CD4-positive, alpha-beta T cell treated with Interleukin-12 subunit alpha and Interleukin-12 subunit beta, for 1 hour (primary cell): ENCODE measurements at places on chromosomes 5 and 9.

GRCh38 chr9:104868687-104869404 is 59.1 kb downstream of the ABCA1 start:
- peak; percentile 7 for DNase-seq

- DNase-seq: no peak
Measured at GRCh38 chr9:70415041-70415440, 584 bp upstream of the KLF9 start.

DNA sequence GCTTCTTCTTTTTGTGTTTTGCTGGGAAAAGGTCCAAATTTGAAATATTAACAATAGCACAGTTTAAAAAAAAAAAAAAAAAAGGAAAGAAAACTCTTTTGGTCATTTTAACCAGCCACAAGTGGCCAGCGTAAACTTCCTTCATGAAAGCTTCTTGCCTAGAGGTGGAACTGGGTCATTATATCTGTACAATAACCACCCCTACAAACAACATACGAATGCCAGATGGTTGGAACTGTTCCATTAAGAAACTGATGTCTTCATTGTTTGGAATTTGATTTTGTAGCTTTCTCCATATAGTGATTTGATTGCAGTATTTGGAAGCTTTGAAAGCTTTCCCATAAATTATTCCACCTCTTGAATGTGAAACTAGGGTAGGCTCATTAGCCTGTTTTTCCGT is 18.3 kb upstream of the LPAR1 start:
- no peak for DNase-seq

GRCh38 chr5:1497242-1497777 is 26.4 kb downstream of the LPCAT1 start:
- no peak for DNase-seq

GRCh38 chr9:122168356-122168755 is 8.6 kb downstream of the MORN5 start:
- no peak for DNase-seq

GRCh38 chr5:144945503-144945902 is 774.8 kb downstream of the KCTD16 start:
- DNase-seq: no peak

GRCh38 chr9:116697887-116698286 is 10.8 kb downstream of the TRIM32 start:
- no peak for DNase-seq

DNA sequence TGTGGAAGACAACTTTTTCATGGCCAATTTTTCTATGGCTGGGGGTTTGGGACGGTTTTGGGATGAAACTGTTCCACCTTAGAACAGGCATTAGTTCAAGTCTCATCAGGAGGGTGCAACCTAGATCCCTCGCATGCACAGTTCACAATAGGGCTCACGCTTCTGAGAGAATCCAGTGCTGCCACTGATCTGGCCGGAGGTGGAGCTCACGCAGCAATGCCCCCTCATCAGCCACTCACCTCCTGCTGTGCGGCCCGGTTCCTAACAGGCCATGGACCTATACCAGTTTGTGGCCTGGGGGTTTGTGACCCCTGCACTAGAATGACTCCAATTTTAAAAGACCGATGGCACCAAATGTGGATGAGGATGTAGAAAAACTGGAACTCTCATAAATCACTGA is 127.2 kb upstream of the IER5L start:
- no peak for DNase-seq

- DNase-seq: no peak
Measured at GRCh38 chr5:128378196-128378595, 159.8 kb downstream of the FBN2 start.

DNA sequence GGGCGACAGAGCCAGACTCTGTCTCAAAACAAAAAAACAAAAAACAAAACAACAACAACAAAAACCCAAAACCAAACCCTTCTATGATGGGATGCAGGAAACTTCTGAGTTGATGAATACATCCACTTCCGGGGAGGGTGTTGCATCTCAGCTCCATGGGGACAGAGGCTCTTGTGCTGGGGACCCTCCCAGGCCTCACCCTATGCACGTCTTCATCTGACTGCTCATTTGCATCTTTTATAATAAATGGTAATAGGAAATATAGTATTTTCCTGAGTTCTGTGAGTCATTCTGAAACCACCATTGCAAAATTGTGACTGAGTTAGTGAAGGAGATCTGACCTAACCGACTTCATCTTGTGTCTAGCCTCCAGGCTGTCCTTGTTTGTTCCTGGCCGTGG is 109.5 kb upstream of the SLC28A3 start:
- no peak for DNase-seq

DNA sequence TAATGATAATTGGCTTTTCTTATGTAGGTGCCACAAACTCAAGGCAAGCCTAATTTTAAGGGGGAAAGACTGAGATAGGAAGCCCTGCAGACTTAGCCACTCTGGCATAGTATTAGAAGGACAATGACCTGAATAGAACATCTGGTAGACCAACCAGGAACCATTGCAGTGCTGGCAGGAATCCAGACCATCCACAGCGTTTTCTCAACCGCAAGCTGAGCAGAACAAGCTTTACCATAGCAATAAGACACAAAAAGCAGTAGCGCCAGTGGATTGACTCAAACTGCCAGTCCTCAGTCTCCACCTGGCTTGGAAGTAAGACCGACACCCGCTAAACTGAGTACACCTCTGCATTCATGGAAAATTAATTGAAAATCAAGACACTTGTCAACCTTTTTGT is 141.3 kb upstream of the LPAR1 start:
- no peak for DNase-seq

DNA sequence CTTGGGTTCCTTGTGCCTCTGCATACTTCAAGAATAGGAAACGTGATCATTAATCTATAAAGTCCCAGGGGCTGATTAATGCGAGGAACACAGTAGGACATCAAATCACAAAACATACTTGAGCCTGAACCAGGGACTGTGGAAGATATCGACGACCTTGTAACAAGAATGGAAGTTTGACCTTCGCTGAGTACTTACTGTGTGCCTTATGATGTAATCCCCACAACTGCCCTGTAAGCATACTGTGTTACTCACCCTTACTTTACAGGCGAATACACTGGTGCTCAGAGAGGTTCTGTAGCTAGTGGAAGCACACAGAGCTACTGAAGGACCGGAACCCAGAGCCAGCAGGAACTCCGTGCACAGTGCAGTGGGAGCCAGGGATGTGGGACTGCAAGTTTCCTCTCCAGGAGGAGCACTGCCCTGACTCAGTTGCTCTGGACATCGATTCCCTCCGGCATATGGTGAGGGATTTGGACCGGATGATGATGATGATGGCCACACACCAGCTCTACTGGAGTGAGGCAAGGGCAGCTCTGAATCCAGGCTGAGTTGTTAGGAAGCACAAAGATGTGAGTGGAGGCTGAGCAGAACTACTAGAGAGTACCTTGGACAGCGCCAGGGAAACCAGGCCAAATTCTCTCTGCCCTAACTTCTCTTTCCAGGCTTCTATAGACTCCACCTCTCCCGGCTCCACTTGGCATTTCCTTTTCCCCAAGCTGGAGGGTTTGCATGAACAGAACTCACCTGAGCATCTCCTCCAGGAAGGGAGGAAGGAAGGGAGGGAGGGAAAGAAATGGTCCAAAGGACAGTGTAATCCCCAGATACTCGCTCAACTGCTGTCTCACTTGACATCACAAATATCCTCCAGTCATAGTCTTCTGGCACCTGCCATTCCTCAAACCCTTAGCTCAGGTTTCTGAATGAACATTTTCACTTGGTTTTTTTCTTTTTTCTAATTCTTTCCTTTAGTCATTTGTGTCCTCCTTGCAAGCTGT is 1.5 kb upstream of the GABBR2 start:
- no peak for DNase-seq

DNA sequence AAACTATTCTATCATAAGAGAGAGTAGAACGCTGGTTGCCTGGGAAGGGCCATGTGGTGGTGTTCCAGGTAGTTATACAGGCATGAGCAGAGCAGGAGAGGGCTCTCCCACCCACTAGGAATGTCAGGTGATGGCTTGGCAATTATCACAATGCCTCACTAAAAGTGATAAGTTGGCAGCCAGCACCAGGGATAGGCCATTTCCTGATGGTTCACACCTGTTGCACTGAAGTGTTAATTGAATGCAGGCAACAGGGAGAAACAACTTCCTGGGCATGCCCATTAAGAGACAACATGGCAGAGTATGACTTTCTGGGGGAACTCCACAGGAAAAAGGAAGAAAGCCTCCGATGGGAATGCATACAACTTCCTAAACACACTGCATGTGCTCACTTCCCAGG is 593.2 kb downstream of the ELAVL2 start:
- no peak for DNase-seq

- no peak for DNase-seq
Measured at GRCh38 chr5:74915488-74915887, 49.3 kb upstream of the FAM169A start.

GRCh38 chr9:137804908-137805630 is 72.5 kb upstream of the CACNA1B start:
- no peak for DNase-seq

GRCh38 chr5:33936004-33936380 is 194 bp upstream of the RXFP3 start:
- DNase-seq: peak; percentile 16

DNA sequence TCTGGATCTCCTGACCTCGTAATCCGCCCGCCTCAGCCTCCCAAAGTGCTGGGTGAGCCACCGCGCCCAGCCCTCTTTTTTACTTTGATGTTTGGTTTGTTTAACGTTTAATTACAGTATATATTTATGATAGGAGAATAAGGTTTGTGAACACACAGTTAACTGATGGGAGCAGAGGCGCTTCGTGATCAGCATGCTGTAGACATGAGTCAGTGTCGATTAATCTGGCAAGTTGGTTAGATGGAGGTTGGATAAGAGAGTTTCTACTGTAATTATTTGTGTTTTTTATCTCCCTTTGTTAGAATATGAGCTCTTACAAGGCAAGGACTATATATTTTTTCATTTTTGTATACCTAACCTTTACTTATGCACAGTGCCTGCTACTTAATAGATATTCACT is 14.3 kb downstream of the ATG10 start:
- DNase-seq: no peak

- no peak for DNase-seq
Measured at GRCh38 chr5:156434471-156434870, 107.5 kb downstream of the SGCD start.

DNA sequence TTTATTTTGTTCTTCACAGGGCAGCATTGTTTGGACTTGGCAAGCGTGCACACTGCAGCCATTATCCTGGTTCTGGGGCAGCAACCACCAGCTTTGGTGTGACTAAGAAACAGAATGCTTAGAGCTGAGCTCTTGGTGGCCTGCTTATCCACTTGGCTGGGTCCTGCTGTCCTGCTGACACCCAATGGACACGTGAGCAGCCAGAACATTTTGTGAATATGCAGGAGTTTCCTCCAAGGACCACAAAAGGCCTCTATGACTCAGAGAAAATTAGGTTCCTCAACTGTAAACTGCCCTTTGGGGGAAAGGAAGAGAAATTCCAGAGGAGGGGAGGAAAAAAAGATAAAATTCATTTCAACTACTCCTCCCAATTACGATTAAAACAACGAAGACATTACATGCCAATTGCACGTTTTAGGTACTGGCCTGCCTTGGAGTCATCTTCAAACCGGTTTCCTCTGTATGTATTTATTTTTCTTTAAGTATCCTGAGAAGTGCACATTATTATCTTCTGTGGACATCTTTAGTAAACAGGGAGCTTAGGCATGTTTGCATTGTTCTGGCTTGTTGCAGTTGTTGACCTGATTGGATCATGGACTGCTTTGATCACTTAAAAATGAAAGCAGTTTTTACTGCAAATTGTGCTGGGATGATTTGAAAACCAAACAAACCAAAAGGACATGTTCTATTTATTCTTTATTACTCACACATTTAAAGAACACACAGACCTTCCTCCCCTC is 82.3 kb upstream of the TLE4 start:
- DNase-seq: no peak

GRCh38 chr5:40572391-40572790 is 107.3 kb upstream of the PTGER4 start:
- no peak for DNase-seq

DNA sequence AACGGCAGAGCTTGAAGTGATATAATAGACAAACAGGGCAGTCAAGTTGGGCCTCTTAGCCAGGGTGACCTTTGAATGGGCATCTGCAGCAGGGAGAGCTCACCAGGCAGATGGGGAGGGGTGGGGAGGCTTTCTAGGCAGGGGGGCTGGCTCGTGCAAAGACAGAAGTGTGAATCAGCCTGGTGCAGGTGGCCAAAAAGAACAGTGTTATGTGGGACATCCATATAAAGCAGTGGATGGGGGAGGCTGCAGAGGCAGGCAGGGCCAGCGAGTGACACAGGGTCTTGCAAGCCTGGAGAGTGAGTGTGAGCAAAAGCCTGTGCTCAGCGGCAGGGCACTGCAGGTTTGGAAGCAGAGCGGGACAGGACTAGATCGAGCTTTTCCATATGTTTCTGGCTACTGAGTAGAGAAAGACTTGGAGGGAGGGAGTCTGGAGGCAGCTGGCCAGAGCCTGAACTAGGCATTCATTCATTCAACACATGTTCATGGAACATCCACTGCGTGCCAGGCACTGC is 14.2 kb upstream of the TTLL11 start:
- DNase-seq: no peak

DNA sequence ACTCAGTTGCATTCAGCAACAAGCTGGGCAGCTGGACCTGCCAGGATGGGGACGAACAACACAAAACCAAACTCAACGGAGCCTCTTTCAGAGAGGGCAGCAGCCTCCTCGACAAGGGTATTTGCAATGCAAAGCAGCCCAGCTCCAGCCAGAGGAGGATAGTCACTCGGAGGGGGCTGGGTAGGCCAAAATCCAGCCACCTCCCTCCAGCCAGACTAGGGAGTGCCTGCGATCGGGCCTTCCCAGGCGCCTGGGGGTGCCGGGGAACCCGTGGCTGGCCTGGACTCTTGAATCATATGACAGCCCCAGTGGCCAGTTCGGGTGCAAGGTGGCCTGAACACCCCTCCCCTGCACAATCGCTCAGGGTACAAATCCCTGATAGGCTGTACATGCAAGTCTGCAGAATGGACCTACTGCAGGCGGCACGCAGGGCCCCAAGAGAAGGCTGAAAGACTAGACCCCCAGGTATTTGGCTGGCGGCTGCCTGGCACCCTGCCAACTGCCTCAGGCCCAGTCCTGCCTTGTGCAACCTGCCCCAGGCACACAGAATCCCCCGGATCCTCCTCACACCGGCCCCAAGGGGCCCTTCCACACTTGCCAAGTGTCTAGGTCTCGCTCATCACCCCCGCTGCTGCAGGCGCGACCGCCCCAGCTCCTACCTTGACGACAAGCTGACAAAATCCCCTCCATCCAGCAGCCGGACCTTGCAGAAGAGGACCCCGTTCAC is 1.3 kb downstream of the EEIG1 start:
- DNase-seq: no peak

- no peak for DNase-seq
Measured at GRCh38 chr5:32827981-32828380, 116.9 kb downstream of the NPR3 start.

- no peak for DNase-seq
Measured at GRCh38 chr5:178215280-178216002, 11.1 kb downstream of the HNRNPAB start.
